ENCODE measurements at places on chromosomes 2 and 18.
A peak's percentile ranks its signal among the peaks of the same experiment; 100 is the strongest.

- DNase-seq, result no peak
Observed at GRCh38 chr18:23176701-23177432, 41.6 kb downstream of the CABLES1 start.

GRCh38 chr2:174690026-174690425 lies 74.2 kb downstream of the CHRNA1 start:
- no peak for DNase-seq

DNA sequence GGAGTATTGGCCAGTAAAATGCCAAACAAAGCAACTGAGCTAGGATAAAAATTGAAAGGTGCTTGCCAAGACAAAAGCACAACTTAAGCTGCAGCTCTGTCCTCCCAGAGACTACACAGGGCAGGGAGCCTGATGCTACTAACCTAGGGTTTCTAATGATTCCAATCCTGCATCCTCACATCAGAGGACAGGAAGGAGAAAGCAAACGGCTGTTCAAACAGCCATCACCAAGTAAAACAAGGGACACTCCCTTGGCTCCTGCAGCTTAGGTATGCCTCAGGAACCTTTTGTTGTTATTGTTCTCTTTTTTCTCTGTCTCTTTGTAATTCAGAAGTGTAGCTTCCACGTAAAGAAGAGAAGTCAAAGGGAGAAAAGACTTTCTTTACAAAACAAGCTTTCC lies 99.5 kb downstream of the TCF4 start:
- no peak for DNase-seq

- no peak for DNase-seq
Observed at GRCh38 chr18:53796040-53796729, 428.3 kb downstream of the MBD2 start.

DNA sequence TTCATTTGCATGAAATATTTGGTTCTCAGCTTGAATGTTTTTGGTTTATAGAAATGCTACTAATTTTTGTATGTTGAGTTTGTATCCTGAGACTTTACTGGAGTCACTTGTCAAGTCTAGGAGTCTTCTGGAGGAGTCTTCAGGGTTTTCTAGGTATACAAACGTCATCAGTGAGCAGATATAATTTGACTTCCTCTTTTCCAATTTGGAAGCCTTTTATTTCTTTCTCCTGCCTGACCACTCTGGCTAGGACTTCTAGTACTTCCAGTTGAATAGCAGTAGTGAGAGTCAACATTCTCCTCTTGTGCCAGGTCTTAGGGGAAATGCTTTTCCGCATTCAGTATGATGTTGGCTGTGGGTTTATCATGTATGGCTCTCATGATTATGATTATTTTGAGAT lies 55.4 kb upstream of the THUMPD2 start:
- no peak for DNase-seq

GRCh38 chr2:40072442-40073232 lies 293.6 kb upstream of the THUMPD2 start:
- no peak for DNase-seq

DNA sequence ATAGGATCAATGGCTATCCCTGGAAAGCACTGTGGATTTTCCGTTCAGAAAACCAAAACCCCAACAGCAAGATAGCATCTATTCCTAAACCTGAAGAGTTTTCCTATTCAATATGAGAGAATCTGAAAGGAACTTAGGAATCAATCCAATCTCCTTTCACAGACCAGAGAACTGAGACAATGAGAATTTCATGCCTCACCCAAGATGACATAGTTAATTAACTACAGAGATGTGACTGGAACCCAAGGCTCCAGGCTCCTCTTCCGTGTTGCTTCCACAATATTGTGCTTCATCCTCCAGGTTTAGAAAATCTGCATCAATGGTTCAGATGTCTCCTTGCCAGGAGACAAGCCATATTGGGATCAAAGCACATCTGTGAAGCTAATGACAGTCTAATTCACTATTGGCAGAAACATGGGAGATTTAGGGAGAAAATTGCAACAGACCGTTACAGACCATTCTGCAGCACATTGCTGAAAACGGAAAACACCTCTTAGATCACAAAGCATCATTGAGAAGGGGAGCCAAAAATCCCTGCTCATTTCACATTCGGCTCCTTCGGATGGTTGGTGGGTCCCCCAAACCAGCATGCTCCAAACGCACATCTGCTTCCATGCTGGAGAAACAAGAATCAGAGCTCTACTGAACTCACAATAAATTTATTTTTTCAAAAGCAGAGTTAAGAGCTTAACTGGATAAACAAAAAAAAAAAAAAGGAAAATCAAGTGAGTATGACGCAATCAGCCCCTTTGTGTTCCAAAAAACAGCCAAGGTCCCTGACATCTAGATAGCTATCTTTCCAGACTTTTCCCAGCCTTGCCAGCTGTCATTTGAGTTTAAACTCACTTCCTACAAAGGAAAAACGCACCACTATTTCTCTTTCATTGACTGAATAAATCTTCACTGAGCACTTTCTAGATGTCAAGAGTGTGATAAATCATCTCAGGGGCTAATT lies 290.3 kb downstream of the C1D start:
- DNase-seq, result no peak

- peak; percentile 32 for DNase-seq
Observed at GRCh38 chr2:86068136-86068588, 37.5 kb downstream of the POLR1A start.

GRCh38 chr2:27561060-27561459 lies 21.8 kb upstream of the ZNF512 start:
- DNase-seq, result no peak

DNA sequence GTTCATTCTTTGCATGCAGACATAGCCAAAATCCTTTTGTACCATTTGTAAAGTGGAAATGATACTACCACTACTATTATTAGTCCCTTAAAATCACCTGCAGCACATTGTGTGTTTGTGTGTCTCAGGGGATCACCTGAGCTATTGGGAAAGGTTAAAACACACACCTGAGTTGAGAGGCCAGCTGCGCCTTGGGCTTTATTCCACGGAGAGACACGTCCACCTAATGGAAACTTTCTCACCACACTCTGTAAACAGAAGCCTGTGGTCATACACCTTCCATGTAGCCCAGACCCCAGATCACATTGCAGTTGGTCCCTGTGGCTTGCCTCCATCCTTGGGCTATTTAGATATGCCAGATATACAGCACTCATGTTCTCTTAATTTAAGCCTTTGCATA lies 81.8 kb upstream of the SH3BP4 start:
- DNase-seq, result no peak

GRCh38 chr2:21261591-21261990 lies 137.8 kb downstream of the TDRD15 start:
- no peak for DNase-seq

DNA sequence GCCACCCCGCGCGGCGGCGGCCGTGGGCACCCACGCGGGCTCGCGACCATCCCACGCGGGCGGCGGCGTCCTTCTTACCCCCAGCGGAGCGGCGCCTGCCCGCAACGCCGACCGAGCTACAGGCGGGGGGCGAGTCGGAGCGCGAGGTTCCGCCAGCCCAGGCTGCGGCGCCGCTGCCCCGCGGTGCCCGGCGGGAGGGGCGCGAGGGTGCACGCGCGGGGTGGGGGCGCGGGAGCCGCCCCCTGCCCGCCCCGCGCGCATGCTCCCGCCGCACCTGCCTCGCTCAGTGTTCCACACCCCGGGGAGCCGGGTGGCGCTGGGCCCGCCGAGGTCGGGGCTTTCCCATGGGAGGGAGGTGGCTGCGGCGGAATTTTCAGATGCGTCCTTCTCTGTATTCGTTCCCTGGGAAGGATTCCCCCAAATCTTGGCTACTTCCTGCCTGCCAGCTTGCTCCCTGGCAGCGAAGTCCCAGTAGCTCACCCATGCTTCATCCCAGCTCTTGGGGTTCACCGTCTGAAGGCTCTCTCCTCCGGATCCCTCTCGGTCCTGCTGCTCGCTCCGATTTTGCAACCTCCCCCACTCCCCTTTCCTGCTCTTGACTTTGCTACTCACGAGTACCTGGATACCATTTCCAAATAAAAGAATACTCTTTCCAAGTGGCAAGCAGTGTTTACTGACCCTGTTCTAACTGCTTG lies at the start of gene L3MBTL4:
Gene L3MBTL4 (minus strand): TSS at position 189 of the 695 bp plus-strand sequence. CDS start 103,286 bp downstream, outside the sequence.
- no peak for DNase-seq

GRCh38 chr2:122273785-122274419 lies 518.5 kb downstream of the TSN start:
- DNase-seq, result no peak

- DNase-seq, result no peak
Observed at GRCh38 chr18:63150942-63151421, 168.6 kb downstream of the BCL2 start.

Data from effector CD4-positive, alpha-beta T cell (primary cell).